ENCODE measurements at places on chromosomes 13 and 19. TPM values are rescaled to one million over a fixed set of nuclear protein-coding genes. Genes with fewer than 3 reads are reported as not detected.

GRCh38 chr19:6458695-6459261, 814 bp downstream of the SLC25A23 start:
- DNase-seq: no peak

DNA sequence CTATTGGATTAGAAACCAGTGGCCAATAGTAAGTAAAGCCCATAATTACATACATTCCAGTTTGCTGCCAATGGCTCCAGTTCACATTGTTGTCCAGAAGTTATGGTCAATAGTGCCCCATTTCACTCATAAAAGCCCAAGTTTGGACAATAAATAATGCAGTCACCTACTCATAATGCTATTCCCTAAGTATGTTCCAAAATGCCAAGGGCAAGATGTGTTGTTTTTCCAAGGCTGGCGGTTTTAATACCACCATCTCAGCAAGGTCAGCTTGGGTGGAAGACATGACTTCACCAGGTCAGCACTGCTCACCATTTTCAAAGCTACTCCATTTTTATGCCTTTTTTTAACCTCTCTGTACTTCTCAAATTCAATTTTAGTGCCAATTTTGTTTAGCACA, 32.7 kb downstream of the KCTD12 start:
- DNase-seq: no peak

SERPINE3 gene
- total RNA-seq: 0.18 TPM

DNA sequence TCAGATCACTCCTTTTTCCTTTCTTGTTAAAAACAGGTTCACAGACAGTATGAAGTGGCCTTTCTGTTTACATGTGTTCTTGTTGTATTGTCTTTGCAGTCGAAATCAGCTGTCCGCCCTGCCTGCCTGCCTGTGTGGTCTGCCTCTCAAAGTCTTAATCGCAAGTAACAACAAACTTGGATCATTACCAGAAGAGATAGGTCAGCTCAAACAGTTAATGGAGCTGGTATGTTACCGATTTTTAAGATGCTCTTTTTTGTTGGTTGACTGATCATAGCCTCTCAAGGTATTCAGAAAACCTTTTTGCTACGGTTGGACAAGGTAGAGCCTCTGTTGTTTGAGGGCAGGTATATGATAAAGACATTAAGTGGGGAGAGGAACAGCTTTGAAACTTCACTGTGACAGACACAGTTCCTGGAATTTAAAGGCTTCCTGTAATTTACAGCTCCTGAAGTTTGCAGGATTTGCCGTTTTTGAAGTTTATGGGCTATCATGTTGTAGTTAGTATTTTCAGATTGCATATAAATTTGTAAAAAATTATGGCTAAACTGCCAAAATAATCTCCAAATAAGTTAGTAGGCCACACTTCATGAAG, 116.1 kb downstream of the LRCH1 start:
- DNase-seq: no peak

GRCh38 chr19:45408830-45409556, 2.5 kb downstream of the POLR1G start:
- peak; percentile 26 for DNase-seq

DNA sequence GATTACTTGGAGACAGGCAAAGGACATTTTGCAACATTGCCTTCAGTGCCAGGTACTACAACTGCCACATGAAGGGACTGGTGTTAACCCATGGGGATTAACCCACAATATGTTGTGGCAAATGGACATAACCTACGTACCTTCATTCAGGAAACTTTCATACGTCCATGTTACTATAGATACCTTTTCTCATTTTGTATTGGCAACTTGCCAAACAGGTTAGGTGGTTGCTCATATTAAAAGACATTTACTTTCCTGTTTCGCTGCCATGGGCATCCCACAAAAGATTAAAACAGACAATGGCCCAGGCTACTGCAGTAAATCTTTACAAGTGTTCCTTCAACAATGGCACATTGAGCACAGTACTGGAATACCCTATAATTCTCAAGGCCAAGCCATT, 925.3 kb downstream of the SLITRK6 start:
- DNase-seq: no peak

DNA sequence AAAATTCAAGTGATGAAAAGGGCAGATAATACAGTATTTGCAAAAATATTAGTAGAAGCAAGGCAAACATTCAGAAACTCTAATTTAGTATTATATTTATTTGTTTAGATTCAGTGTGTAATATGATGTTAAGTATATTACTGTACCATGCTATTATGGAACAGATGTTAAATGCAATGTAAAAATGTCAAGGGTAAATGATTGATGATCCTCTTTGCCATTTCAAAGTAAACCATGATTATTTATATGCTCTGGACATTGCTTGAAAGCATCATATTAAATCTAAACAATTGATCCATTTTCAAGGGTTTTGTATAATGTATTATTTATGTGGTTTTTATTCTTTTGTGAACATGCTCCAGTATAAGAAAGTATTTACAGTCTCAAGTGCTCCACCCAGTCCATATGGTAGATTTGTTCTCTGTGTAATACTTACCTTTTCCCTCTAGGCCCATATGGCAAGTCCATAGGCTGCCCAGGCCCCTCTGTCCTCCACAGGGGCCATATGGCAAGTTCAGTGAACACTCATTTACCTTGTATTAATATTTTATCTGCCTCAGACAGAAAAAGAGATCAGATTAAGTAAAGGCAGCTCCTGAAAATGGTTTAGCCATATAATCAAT, 353.5 kb downstream of the DACH1 start:
- no peak for DNase-seq

DNA sequence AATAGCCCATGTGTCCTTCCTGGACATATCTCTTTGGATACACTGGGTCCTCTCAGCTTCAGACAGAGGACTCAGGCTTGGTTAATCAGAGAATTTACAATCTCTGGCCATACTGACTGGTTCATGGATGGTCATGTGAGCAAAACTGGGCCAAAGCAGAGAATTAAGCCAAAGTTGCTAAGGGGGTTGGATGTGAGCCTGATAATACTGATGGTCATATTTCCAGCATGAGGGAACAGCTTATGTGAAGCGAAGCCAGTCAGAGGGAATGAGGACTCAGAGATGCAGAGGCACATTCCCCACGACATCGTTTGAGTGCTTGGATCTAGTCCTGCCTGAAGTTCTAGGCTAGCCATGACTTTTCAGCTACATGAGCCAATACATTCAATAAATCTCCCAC, 22.0 kb upstream of the LRRC4B start:
- DNase-seq: no peak

GRCh38 chr13:108682714-108683113, 53.3 kb downstream of the MYO16 start:
- DNase-seq: no peak

DNA sequence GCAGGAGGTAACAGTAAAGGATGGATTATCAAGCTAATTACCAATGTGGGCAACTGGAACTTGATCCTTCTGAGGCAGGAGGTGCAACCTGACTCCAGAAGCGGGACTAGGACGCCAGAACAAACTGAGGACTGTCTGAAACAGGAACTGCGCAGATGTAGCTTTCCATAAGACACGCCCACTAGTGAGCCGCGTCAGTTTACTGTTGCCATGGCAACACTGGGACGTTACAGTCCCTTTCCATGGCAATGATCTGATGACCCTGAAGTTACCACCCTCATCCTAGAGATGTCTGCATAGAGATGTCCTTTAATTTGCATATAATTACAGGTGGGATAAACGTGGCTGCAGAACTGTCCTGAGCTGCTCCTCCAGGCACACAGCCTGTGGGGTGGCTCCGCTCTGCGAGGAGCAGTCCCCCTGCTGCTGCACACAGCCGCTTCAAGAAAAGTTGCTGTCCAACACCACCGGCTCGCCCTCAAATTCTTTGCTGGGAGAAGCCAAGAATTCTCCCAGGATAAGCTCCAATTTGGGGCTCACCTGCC, 816.6 kb downstream of the UQCRFS1 start:
- no peak for DNase-seq

DNA sequence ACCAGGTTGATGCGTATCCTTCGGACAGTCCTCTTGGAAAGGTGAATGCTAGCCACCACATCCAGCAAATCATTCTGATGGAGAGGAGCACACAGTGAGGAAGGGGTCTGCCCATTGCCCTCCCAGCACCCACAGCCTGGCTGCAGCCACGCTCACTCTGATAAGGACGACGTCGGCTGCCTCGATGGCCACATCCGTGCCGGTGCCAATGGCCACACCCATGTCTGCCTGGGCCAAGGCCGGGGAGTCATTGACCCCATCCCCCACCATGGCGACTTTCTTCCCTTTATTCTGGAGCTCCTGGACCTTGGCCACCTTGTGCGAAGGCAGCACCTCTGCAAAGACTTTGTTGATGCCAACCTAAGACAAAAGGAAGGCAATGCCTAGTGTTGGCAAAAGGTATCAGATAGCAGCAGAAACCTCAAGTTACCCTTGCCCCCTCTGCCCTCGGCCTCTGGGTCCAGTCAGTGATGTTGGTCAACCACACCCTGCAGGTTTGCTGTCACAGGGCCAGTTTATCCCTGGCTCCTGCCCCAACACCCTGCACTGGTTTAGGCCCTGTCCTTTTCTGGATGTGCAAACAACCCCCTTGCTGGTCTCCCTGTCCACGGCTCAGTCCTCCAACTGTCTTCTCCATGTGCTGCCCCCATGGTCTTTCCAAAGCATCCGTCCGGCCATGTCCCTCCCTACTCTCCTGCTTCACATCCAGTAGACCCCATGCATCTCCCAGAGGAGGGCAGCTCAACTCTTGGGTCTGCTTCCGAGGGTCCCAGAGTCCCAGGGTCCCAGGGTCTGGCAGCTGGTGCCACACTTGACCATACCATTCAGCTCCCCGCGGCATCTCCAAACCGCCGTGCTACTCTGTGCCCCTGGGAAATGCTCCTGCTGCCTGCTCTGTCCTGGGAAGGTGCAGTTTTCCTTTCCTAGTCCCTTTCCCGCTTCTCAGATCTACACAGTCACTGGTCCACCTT, 73.6 kb downstream of the ATP7B start:
- no peak for DNase-seq

- peak; percentile 74 for DNase-seq
Observed at GRCh38 chr19:42311657-42312056, 1.5 kb upstream of the TMEM145 start.

MISP gene
- 0.11 TPM for total RNA-seq

- no peak for DNase-seq
Observed at GRCh38 chr19:29772696-29773095, 39.1 kb upstream of the CCNE1 start.

DNA sequence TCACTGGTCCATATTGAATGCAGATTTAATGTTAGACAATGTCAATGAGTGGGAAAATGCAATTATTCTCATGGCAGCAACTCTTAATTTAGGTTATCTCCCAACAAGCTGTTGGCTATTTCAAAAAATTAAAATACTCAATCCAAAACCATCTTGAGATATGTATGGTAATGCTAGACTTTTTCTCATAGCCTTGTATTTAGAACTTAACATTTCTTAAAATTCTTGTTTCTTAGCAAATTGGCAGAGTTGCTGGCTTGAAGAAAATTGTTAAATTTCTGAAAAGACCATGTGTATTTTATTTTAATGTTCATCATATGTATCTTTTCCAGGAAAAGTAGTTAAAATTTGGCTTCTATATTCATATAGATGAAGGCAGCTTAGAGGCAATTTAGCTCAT, 1355.1 kb downstream of the PCDH9 start:
- no peak for DNase-seq

- DNase-seq: no peak
Observed at GRCh38 chr13:109748677-109749076, 37.7 kb downstream of the IRS2 start.

DNA sequence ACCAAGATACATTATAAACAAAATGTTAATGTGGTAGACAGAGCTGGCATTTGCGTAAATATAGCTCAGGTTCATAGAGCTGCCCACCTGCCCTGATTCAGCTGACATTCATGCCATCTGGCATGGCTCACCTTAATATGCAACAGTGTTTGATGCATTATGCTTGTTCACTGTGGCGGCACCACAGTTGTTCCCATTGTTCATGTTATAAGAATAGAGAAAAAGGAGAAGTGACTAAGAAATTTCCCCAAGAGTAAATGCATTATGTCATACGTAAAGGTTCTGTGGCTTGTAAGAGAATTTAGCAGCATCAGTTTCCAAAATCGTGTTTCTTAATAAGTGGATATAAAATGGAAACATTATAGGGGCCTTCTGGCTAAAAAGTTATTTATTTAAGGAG, 4.5 kb downstream of the CCNA1 start:
- no peak for DNase-seq

PCDH20 gene
- 1.4 TPM for total RNA-seq

NBEA gene
- total RNA-seq: 16.1 TPM

DNA sequence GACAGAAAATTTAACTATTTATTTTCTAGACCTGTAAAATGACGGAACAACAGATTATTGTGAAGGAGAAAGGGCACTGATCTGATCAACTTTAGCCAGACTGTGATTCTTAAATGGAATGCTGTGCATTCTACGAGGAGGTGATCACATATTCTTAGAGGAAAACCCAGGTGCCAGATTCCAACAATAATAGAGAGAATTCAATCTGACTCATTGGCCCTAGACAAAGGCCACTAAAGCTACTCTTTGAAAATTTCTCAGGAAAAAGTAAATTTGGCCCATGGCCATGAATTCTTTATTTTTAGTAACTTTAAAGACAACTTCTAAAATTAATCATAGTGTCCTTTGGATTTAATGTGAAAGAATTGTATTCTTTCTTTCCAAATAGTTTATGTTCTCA, 58.6 kb upstream of the POSTN start:
- DNase-seq: no peak

DNA sequence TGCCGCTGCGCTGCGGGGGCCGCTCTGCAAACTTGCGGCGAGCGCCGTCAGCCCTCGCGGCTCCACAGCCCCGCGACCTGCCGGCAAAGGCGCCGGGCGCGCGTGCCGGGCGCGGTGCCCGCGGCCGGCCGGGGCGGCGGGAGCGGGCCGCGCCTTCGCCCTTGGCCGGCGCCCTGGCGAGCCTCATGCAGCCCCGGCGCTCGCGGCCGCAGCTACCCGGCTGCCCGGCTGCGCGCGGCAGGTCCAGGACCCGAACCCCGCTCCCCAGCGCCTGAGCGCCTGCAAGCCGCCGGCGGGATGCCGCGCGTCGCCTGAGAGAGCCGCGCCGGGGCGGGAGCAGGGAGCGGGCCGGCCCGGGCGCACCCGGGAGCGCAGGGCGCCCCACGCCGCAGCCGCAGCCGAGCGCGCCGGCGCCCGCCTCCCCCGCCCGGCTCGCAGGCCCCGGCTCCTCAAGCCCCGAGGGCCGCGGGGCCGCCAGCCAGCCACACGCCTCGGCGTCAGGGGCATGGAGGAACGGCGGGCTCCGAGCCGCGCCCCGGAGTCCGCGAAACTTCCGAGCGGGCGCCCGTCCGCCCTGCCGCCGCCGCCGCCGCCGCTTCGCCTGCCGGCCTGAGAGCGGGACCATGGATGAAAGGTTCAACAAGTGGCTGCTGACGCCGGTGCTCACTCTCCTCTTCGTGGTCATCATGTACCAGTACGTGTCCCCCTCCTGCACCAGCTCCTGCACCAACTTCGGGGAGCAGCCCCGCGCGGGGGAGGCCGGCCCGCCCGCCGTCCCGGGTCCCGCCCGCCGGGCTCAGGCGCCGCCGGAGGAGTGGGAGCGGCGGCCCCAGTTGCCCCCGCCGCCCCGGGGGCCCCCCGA, 564 bp downstream of the HS6ST3 start:
- peak; percentile 82 for DNase-seq

SULT2B1 gene
- total RNA-seq: 2.8 TPM

SLC8A2 gene
- 6.7 TPM for total RNA-seq
